ENCODE measurements at places on chromosomes 7 and 10.
A peak's percentile ranks its signal among the peaks of the same experiment; 100 is the strongest.

GRCh38 chr10:35723059-35723458 lies 81.0 kb upstream of the FZD8 start:
- DNase-seq: no peak

GRCh38 chr10:104306897-104307296 lies 31.4 kb downstream of the ITPRIP start:
- no peak for DNase-seq

GRCh38 chr10:52977581-52977980 lies 205.0 kb upstream of the MBL2 start:
- DNase-seq: no peak

DNA sequence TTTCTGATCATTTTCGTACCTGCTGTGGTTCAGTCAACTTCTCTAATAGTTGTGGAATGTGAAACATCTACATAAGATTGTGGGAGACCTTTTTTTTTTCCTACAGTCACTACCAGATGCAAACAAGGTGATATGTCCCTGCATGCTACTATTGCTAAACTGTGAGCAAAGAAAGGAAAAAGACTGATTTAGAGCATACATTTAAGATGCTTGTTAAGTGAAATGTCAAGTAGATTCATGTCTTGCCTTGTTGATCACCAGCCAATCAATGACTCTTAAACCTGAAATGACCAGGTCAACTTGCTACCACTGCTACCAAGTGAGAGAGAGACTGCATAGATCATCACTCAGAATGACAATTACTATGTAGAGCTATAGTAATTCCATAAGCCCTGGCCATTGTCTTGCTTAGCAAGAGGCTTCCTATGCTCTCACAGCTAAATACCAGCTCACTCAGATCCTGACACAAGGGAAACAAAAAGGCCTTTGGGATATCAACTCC lies 84.3 kb upstream of the SKAP2 start:
- no peak for DNase-seq

- no peak for DNase-seq
Observed at GRCh38 chr10:124294811-124295770, 123.6 kb downstream of the OAT start.

GRCh38 chr10:112605063-112605462 lies 158.0 kb downstream of the VTI1A start:
- DNase-seq: peak; percentile 28

All from testis (tissue), 5 donors.